ENCODE measurements at places on chromosomes 16 and 17.

DNA sequence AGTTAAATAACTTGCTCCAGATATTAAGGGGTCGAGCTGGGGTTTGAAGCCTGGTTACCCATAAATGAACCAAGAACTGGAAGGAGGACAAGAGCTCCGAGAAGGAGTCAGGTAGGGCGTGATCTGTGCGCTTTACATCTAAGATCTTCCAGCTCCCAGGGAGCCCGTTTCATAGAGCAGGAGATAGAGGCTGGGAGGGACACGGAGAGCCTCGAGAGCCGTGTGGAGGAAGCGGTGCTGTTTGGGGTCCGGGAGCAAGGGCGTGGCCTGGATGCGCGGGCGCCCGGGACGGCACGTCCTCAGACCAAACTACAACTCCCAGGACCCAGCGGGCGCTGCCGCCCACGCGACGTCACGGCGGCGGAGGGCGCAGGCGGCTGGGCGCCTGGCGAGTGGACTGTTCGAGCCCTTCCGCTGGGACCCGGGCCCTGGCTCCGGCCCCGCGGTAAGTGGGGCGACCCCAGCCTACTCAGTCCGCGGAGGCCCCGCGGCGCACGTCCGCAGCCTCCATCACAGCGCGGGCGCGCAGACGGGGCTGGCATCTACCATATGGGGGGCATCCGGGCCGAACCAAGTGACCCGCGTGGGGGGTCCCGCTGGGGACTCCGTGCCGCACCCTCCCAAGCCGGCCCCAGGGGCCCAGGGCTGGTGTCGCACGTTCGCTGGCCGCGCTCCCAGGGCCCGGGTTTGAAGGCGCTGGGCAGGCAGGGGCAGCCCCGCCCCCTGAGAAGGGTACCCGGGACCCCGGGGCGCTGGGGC, at the start of gene BCKDK:
TSS of gene BCKDK (plus strand) at position 352 of the 759 bp plus-strand sequence. CDS start 838 bp downstream, outside the sequence.
- no peak for DNase-seq

- DNase-seq, result no peak
Measured at GRCh38 chr17:7854851-7855659, at the start of gene TMEM88. Gene TMEM88 (plus strand): TSS chr17:7855066. CDS start chr17:7855075, 9 bp downstream.

DNA sequence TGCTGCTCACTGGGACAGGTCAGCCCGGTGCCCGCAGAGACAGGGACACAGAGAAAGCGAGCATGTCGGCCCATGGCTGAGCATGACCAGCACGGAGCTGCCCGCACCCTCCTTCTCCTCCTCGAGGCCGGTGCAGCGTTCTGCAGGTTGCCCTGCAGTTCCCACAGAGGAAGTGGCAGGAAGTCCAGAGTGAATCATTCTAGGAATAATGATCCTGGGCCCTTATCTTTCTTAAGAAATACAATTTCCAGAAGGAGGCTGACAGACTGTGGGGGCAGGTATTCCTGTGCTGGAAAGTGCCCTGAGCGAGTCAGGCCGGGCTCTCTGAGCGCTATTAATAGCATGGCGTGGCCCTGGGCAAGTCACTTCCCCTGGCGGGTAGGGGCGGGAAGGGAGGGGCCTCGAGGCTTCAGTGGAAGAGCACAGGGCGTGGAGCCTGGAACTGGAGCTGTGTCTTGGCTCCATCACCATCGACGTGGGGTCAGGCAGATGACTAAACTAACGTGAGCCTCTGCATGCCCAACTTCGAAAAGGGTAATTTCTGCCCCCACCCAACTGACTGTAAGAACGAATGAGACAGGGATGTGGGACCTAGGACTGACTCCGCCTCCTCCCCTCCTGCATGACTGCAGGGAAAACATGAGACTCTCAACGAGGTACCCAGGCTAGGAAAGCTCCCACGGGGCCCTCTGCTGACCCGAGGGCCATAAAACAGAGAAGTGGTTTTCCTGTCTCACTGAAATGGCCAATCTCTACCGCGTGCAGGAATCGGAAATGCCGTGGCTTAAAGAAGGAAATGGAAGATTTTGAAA, 9.8 kb downstream of the TMEM204 start:
- no peak for DNase-seq

- no peak for DNase-seq
Measured at GRCh38 chr16:62254847-62255246, 218.6 kb upstream of the CDH8 start.

DNA sequence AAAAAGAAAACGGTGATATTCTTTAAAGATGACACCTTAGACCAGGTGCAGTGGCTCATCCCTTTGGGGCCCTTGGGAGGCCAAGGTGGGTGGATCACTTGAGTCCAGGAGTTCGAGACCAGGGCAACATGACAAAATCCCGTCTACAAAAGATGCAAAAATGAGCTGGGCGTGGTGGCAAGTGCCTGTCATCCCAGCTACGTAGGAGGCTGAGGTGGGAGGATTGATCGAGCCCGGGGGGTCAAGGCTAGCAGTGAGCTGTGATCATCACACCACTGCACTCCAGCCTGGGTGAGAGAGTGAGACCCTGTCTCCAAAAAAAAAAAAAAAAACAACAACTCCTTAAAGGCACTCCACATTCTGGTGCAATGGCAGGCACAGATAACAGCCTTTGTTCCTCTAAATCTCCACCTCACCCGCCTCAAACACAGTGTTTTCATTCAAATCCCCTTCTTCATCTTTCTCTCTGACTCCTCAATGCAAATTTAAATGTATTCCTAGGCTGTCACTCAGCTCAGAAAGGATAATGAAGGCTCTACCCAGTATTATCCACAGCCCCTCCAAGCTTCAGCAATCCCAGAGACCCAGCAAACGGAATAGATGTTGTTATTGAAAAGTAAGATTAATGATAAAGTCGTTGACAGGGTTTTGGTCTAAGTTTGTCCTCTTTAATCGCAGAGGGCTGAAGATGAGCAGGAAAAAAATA, 56.2 kb upstream of the CACNG5 start:
- no peak for DNase-seq

- no peak for DNase-seq
Measured at GRCh38 chr17:8447799-8448198, 12.1 kb downstream of the NDEL1 start.

- DNase-seq, result no peak
Measured at GRCh38 chr17:50458701-50459676, 9.7 kb downstream of the CHAD start.

DNA sequence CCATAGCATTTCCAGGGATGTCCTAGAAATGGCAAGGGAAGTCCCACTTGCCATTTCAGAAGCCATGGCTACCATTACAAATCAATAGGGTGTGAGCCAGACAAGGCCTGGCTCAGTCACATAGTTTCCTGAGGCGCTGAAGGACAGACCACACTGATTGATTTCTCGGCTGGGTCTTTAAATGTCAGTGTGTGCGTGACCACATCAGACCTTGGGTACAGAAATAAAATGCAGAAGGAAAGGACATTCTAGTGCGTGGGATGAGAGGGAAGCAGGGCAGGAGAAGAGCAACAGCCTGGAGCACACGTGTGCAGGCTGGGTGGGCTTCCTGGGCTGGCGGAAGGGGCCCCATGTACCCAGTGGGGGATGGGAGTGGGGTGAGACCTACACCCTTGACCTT, 58.7 kb upstream of the LYRM9 start:
- no peak for DNase-seq
